ENCODE measurements at places on chromosomes 13 and 19. TPM values are rescaled to one million over a fixed set of nuclear protein-coding genes. Genes with fewer than 3 reads are reported as not detected.

DNA sequence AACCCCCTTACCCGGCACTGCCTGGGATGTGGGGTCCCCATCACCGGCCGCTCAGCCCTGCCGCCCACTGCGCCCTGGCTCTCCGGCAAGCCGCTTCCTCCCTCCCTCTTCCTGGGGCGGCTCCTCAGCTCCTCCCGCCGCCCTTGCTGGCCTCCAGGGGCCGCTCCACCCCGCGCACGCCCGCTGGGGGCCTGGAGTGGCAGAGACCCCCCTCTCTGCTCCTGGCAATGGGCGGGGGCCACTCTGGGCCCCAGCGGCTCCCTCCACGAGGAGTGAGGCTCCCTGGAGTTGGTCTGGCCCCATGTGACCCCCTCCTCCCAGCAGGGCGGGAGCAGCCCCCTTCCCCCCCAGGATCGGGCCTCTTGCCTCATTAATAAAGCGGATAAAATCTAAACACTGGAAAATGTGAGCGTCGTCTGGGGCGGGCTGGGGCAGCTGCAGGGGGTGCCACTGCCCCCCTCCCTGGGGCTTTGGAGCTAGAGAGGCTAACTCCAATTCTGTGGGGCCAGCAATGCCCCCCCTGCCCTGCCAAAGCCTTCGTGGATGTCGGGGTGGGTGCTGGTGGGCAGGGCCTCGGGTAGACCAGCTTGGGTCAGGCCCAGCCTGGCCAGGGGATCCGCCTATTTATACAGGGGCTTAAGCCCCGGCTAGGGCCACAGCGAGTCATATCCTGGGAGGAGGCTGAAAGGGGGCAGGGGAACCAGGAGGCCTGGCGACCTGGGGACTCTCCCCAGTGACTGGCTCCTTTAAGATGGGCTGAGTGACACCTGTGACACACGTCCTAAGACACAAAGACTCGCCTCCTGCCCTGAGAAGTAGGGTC, at the start of gene PTGER1:
Gene PTGER1, minus strand, starts transcription at position 104 of the 823 bp plus-strand sequence. CDS start 1,034 bp downstream, outside the sequence.
- no peak for DNase-seq

DNA sequence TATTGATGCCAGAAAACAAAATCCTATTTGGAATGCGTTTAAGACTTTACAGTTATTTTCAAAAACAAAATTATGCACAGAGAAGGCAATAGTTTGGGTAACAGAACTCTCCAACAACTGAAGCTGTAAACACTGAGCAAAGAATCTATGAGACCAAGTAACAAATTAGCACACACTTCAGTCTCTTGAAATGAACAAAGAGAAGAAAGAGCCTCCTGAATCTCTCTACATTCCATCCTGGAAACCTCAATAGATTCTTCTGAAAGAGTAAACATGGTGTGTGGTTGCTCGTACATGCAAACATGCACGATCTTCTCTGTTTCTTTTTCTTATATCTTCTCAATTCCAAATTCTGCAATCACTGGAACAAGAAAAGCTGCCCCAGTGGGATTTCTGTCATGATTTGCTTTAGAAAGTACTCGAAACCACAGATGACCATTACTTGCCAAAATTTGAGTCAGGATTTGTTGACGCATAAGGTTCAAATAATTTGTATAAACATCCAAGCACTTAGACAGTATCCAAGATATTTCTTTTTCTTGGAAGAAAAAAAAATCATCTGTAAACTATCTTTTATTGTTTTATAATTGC, 137.9 kb upstream of the DACH1 start:
- no peak for DNase-seq

DNA sequence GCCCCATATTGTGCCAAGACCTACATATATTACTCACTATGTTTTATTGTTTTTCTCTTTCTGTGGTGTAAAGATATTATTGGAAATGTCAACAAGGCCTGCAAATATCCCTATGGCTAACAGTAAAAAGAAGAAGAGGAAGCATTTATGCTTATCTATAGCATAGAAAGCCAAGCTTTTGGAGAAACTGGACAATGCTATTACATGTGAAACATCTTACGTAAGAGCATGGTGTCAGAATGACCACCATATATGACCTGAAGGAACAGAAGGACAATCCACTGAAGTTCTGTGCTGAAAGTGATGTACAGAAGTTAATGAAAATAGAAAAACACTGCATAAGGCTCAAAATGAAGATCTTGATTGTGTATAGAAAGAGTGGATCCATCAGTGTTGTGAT, 145.2 kb downstream of the KCTD12 start:
- DNase-seq: no peak

DNA sequence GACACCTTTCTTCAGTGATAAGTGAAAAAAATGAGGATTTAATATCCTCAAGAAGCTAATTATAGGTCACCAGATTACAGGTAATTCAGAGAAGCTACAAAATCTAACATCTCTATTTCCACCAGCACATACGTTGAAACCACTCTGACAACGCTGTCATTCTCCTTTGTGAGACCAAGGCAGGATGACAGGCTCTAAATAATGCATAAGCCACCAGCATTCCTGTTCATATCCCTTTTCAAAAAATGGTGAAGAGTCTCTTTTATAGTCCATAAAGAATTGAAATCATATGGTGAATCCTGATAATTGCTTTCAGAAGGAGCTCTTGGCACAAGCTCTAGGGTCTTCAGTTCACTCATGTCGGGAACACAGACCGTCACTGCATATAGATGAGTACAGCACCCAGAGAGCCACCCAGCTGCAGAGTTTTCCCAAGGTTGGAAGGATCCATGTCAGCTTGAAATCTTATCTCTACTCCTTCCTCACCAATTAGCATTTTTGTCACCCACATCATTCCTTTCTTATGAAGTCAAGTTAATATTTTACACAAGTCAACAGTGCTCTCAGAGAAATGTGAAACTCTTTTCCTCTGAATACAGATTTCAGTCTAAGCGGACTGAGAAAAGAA, 431.4 kb downstream of the TBC1D4 start:
- no peak for DNase-seq

- DNase-seq: no peak
Observed at GRCh38 chr13:98233127-98233526, 56.1 kb upstream of the RNF113B start.

The ADPRHL1 gene
- polyA plus RNA-seq: 3.3 TPM

DNA sequence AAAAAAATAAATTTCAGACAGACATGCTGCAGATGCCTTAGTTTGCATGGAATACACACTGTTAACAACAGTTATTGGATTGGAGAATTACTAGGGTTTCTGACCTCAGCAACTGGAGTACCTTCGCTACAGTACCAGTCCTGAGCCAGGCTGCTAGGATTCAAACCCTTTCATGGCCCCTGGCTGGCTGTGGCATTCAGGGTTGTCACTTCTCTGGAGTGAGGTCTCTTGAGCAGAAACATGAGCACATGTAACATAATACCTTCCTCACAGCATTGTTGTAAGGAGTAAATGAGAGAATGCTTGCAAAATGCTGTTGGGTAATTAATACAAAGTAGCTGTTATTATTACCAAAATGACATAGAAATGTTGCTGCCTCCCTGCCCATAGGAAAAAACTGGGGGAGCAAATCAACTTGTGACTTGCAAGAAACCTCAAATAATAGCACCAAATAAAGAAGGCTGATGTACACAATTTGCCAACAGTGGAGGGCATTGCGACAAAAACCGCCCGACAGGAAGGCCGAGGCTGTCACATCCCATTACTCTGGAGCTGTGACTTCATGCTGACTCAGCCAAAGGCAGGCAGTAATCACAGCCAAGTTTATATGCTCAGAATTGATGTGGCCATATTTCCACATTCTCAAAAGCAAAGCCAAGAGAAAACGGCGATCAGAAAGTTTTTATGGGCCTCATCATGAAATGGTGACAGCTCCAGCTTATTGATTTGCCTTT, 100.4 kb downstream of the RFC3 start:
- DNase-seq: no peak

DNA sequence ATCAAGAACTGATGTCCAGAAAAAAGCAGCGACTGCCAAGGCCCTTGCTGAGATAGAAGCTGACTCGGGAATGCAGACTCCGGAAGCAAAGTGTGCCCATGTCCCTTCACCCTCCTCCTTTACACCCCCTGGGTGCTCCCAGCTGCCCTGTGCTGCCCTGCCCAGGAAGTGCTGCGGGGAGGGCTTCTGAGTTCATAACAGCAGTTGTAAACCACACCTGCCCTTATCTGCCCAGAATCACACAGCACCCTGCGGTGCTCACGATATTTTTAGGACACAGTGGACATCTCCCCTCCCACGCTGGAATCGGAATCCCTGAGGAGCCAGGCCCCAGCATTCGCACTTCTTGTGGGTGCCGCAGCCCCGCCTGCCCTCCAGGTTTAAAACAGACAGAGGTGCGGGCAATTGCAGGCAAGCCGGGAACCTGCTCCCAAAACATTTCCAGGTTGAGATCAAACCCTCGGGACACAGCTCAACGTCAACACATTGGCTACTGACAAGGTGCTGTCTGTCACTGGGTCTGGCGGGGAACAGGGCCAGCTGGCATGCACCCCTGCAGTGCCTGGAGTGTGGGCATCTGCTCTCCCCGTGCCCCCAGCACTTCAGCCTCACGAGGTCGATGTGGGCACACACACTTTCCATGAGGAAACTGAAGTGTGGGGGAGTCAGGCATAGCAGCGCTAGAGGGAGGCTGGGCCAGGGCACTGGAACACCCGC, 36.8 kb downstream of the RAB20 start:
- no peak for DNase-seq
